ENCODE measurements at places on chromosomes 5 and 9.

DNA sequence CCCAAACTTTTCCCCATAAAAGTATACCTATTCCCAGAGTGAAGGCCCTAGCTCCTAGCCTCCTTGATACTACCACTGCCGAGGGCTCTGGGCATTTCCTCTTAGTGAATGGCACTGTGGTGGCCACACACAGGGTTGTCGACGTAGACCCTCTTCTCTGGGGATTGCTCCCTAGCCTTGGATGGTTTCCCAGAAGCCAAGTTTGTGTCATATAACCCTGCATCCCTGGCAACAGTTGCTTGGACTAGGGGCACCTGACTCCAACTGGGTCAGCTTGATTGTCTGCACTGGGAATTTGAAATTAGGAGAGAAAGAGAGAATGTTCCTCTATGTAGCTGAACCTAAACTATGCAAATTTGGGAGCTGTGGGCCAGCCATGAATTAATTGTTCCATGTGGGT, 32.3 kb upstream of the KIF2A start:
- no peak for DNase-seq

DNA sequence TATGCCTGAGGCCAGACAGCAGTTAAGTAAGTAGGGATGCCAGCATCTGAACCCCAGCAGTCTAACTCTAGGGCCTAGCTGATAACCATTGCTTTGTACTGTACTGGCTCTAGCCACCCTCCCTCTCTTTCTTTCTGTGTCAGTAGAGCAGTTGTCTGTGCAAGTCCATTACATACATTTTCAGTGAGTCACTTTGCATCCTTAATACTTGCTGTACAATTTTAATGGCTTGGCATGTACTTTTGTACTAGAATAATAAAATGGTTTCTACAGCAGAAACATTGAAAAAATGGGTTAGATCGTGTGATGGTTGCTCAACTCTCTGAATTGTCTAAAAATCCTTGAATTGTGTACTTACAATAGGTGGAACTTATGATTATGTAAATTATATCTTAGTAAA, 1.5 kb upstream of the TTC39B start:
- DNase-seq, result peak; percentile 31

DNA sequence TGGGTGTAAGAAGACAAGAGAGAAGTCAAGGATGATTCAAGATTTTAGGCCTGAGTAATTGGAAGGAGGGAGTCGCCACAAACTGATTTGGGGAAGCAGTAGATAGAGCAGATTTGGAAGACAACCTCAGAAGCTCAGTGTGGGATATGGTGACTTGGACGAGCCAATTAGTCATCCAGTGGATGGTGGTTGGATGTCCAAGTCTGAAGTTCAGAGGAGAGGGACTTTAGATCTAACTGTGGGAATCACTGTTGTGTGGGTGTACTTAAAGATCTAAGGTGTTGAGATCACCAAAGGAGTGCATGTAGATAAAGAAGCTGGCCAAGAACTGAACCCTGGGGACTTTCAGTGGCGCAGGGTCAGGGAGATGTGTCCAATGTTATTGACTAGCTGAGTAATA, 2.2 kb downstream of the IDNK start:
- DNase-seq, result no peak

GRCh38 chr9:121262423-121262822, 5.5 kb upstream of the GSN start:
- no peak for DNase-seq

- no peak for DNase-seq
Observed at GRCh38 chr9:137245450-137246421, 4.6 kb downstream of the TUBB4B start.

DNA sequence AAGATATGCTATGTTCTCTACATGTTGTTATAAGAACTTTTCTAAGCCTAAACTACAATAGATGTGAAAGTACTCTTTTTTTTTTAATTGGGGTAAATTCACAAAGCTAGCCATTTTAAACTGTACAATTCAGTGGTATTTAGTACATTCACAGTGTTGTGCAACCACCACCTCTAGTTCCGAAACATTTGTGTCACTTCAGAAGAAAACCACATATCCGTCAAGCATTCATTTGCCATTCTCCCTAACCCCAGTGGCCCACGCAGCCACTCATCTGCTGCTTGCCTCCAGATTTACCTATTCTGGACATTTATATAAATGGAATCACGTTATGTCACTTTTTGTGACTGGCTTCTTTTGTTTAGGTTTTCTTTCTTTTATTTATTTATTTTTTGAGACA, 43.1 kb downstream of the SPTAN1 start:
- DNase-seq, result no peak

DNA sequence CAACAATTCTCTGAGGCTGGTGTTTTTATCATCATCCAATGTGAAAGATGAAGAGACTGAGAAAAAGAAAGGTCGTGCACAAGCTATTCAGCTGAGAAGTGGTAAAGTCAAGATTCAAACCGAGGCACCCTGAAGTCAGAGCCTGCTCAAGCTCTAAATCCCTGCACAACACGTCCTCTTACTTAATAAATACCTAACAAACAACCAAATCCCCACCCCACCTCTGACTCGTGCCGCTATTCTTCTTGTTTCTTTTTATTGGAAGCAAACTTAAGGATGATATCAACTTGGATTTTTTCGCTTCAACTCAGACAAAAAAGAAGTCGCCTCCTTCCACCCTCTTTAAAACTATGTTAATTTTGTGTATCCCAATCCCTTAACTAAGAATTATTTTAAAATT, 140.2 kb downstream of the CEP120 start:
- DNase-seq, result no peak

DNA sequence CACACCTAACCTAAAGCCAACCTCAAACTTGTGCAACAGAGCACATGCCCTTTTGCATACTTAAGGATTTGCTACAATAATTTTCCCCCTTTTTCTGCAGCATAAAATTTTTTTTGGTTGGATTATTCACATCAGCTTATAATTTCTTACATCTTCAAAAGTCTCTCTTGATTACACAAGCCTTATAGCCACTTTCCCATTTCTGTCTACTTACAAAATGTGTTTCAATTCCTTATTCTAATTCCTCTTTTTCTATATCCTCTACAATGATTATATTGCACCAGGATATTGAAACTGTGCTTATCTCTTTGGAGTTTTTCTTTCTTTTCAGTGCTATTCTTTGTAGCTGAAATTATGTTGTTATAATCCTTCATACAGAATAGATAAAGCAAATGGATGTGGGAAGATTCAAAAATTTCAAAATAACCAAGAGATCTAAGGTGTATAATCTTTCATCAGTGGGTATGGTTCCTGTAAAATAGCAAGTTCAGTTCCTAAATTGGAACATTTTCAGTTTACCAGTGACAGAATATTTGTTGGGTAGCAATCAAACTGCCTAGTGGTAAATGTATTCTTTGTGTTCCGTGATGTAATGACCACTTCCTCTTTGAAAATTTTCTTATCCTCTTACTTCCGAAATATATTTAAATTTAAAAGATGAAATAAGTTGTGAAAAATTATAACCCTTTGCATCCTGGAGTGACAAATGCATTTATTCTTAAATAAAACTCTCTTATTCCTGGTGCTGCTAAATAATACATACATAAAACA, 386.8 kb upstream of the CHD1 start:
- no peak for DNase-seq

DNA sequence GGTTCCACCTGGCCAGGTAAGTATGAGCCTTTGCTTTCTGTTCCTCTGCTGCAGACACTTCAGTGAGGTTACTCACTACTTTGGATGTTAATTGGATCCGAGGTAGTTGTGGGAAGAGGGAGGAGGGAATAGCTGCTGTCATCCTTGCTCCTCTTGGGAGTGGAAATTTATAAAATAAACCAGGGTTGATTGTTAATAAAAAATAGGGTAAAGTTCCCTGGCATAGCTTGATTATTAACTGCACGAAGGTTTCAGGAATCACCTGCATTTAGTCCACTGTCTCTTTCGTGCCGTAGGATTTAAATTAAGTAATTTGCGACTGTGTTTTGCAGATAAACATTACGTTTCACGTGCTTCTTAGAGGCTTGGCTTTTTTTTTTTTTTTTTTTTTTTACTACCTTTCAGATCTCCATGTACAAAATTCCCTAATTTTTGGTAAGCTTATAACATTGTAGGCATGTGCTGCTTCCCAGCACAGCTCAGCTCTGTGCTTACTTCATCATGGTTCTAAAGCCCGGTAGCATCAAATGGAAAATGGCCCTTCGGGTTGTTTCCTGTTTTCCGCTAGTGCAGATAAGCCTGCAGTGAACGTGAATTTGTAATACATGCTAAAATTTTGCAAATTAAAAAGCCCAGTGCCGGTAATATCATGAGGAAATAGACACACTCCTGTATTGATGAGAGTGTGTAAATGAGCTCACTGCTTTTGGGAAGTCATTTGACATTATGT, 26.9 kb upstream of the LTC4S start:
- no peak for DNase-seq

DNA sequence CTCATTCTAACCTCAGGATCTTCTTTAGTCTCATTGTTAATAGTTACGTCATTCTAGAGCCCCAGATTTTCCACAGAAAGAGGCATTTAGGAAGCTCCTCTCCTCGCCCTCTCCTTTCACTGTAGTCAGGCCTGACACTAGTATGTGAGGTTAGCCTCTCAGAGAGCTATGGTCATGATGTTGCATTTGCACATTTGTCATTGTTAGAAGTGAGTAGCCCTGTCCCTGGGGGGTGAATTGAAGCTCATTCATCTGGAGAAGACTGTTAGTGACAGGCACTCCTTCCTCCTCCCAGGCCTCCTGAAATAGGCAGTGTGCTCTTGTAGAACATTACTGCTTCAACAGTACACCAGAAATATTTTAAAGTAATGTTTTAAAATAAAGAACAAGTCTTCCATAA, 26.6 kb upstream of the LRRTM2 start:
- DNase-seq, result no peak

GRCh38 chr5:174732036-174733020, 7.9 kb downstream of the MSX2 start:
- no peak for DNase-seq

All from amniotic stem cell (primary cell).